H4 (cell line): ENCODE measurements at places on chromosomes 11 and 22. TPM values are rescaled to one million over a fixed set of nuclear protein-coding genes. Genes with fewer than 3 reads are reported as not detected.

- no peak for DNase-seq
These were observed 48.6 kb downstream of the CADM1 start for GRCh38 chr11:115455613-115456012.

DNA sequence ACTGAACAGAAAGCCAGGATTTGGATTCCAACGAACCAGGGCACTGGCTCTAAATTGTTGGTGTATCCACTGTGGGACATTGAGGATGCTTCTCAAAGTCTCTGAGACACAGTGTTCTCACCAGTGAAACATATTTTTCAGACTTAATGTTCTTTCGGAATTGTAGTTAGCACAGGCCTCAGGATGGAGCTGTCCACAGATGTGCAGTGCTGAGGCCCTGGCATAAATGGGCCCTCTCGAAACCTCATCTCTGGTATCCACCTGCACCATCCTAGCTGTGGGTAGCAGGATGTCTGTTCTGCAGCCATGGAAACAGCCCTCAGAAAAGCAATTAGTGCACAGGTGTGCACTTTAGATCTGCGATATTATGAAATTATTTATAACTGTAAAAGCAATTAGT is 656.8 kb downstream of the TBC1D22A start:
- no peak for DNase-seq

Gene ACTN3
- not detected in 2 replicates for total RNA-seq

Gene LDHAL6A
- total RNA-seq = not detected in 2 replicates

Gene SNX15
- 6.3 and 8.5 TPM in 2 replicates for total RNA-seq
